Gastroesophageal sphincter (tissue), 4 donors: ENCODE measurements at places on chromosomes 13 and 19. TPM values are rescaled to one million over a fixed set of nuclear protein-coding genes. Genes with fewer than 3 reads are reported as not detected.
A peak's percentile ranks its signal among the peaks of the same experiment; 100 is the strongest.

DNA sequence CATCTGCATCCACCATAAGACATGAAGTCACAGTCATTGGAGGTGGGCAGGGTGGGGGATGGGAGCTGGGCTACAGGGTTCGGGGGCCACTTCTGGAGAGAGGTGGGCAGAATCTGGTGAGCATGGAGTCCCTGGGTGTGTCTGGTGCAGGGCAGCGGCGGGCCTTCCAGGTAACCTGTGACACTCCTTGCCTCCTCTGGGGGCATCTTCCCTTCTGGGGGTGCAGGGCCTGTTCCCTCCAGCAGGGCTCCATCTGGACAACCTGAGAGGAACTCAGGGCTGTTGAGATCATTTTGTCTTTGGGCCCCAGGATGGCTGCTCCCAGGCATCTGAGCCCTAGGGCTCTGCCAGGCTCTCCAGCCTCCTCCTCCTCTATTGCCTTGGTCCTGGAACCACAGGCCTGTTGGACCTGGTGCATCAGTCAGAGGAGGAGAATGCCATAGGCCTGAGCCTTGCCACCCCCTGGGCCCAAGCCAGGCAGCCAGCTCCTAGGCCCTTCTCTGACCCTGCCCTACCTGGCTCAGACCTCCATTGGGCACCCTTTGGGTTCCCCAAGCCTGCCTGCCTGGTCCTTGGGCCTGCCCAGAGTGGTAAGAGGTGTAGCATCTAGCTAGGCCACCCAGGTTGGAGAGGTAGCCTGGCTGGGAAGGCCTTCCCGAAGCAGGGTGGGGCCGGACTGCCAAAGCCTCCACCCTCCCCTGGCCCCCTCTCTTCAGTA, 13.4 kb downstream of the LYL1 start:
- ATAC-seq, result no peak

DNA sequence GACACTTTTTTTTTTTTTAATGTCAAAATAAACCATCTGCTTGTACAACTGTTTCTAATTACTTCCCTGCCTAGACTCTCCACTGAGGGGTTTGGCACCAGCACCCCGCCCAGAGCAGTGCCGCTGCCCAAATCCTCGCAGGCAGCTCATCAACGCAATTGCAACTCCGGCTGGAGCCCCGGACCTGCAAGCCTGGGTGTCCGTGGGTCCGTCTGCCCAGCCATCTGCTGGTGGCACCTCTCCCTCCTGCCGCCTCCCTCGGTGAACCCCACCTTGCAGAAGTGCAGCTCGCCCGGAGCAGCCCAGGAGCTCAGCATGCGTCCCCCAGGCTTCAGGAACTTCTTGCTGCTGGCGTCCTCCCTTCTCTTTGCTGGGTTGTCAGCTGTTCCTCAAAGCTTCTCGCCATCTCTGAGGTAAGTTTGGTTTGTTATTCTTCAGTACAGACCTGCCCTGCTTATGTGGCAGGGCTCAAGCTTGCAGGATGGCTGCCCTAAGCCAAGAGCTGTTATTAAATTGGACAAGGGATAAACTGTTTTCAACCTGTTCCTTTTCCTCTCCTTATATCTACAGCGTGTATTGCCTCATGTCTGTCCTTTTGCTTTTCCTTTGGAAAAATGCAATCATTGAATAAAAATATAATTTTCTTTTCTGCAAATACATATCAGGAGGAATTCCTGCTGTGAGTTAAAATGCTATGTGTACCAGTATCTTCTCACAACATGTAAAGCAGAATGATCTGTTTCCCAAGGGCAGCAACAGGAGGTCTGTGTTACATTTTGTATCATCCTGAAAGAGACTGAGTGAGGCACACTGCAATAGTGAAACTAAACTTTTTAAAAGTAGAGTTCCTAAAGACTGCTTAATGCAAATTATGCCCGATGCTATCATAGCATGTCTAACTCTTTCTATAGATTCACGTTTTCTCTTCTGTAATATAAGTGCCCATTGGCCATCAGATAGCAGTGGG, at the start of gene ITGBL1:
ITGBL1 (plus strand) TSS at position 157 of the 967 bp plus-strand sequence; CDS start at position 316, 159 bp downstream.
- no peak for ATAC-seq

DNA sequence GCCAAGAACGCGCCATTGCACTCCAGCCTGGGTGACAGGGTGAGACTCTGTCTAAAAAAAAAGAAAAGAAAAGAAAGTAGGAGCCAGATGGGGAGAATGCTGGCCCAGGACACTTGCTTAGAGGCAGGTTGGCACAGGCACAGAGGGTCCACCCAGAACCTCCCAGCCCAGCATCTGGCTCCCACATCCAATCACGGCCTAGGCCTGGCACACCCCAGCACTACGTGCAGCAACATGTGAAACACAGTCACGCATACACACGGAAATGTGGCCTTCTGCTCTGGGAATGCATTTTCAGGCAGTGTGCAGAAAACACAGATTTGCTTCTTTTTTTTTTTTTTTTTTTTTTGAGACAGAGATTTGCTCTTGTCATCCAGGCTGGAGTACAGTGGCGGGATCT, 20.9 kb upstream of the FOSB start:
- no peak for ATAC-seq

DNA sequence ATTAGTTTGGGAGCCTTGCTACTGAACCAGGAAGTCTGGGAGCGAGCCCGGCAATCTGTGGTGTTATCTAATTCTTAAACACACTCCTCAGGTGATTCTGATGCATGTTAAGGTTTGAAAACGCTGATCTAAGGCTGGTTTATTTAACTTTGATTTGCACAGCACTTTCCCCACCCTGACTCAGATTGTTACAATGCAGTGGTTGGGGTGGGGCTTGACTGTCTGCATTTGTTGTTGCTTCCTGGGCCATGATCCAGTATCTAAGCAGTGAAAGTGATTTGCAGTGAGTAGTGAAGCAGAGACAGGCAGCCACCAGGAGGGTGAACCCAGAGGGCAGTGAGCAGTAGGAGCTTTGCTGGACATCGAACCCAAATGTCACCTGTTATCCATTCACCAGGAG, 81.6 kb upstream of the ARGLU1 start:
- ATAC-seq, result no peak

DNA sequence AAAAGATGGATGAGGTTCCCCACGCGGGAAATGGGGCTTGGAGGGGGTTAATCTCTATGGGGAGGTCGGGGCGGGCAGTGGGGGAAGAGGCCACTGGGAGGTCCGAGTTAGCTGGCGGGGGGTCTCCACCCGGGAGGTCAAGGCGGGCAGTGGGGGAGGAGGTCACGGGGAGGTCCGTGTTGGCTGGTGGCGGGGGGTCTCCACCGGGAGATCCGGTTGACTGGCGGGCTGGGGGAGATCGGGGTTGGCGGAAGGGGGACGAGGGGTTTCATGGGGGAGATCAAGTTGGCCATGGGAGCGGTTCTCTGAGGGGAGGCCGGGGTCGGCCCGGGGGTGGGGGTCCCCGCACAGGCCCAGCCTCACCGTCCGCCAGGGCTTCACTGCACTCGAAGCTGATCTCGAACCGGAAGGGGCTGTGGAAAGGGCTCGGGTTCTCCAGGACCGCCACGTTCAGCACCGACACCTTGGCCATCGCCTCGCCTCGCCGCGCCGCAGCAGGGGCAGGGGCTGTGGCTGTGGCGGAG, 342 bp downstream of the ASF1B start:
- no peak for ATAC-seq

- no peak for ATAC-seq
Measured at GRCh38 chr19:48624791-48625723, 5.8 kb downstream of the SPHK2 start.

GRCh38 chr19:45495178-45495577, 1.7 kb downstream of the RTN2 start:
- ATAC-seq, result no peak

DNA sequence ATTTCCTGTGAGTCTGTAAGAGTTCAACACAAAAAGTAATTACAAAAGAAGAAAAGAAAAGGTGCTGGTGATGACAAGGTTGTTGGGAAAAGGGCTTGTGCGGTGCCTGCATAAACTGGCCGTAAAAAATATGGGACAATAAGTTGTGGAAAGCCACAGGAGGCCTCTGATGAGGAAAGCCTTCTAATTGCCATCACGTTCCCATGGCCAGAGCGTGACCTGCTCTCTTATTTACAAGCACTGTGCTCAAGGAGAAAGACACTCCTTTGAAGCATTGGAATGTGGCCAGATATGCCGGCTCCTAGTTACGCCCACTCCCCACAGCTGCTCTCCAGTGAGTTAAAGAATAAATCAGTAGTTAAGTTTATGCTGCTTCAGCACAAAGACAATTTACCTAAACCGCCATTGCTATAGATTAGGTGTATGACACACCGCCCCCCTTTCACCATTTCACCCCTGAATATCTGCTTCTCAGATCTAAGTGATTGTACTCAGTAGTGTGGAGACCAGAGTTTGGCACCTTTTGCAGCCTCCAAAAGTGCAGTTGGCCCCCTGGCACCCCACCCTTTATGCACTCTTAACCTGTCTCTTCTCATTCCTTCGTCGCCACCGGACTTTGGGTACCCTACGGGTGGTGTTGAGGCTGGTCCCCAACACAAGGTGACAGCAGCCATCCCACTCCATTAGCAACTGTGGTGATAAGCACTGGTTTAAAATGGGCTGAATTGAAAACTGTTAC, 8.1 kb upstream of the PGLYRP1 start:
- no peak for ATAC-seq

- no peak for ATAC-seq
Measured at GRCh38 chr13:98441056-98441676, 135.7 kb downstream of the STK24 start.

GRCh38 chr13:40940841-40941240, 78.3 kb downstream of the ELF1 start:
- ATAC-seq, result no peak

GRCh38 chr13:98069985-98070384, 72.9 kb upstream of the FARP1 start:
- ATAC-seq, result no peak

GRCh38 chr13:41408746-41409145, 48.6 kb upstream of the RGCC start:
- no peak for ATAC-seq

GRCh38 chr13:106416645-106417044, 118.8 kb downstream of the EFNB2 start:
- ATAC-seq, result no peak

- no peak for ATAC-seq
Measured at GRCh38 chr19:30091456-30091855, 149.4 kb downstream of the URI1 start.

- ATAC-seq, result no peak
Measured at GRCh38 chr13:32432856-32433255, 4.9 kb upstream of the N4BP2L1 start.

DNA sequence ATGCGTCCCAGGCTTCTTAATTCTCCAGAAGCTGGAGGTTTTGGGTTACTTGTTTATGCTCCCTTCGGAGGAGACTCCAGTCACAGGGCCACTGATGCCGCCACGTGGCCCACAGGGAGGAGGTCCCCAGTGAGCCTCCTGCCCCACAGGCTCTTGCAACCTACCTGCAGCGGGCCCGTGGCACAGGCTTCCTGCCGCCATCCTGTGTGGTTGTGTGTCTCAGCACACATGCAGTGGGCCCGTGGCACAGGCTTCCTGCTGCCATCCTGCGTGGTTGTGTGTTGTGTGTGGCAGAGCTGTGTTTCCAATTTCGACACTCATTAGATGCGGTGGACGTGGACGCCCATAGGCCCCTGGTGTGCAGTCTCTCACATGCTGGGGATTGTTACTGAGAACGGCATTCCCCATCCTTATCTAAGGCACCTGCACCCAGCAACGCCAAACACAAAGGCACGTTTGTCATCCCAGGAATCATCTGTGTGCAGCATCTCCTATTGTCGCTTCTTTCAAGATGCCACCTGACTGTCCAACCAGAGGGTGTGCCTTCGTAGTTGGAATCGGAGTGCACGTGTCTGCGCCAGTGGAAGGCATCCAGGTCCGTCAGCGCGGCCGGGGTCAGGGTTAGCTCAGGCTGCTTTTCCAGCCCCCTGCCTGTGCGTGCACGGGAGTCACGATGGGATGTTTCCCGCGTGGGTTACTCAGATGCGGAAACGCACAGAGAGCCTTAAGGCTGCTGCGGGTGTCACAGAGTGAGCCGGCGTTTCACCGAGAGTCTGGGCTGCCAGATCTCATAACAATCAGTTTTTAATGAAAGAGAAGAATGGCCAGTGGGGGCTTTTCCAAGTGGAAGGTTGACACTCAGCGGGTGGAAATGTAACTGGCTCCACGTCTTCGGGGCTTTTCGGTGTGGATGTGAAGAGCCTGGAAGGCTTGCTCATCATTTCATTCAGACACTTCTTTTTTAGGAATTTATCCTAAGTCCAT, 119.8 kb downstream of the ATP11A start:
- ATAC-seq, result no peak

- ATAC-seq, result no peak
Measured at GRCh38 chr13:62483774-62484173, 1068.1 kb upstream of the PCDH20 start.

GRCh38 chr19:708154-709143, at the start of gene PALM:
Gene PALM (plus strand): TSS chr19:708935. CDS start chr19:709147, 212 bp downstream.
- peak; percentile 59 for ATAC-seq

- ATAC-seq, result no peak
Measured at GRCh38 chr19:21626924-21627697, 121.7 kb downstream of the ZNF429 start.

The JAK3 gene
- total RNA-seq, result 1.2 TPM

The VSTM2B gene
- not detected for total RNA-seq

The SOX1 gene
- total RNA-seq, result not detected

The ZFP30 gene
- 16.3 TPM for total RNA-seq

The SIGLEC6 gene
- 0.59 TPM for total RNA-seq

The NAPA gene
- 134 TPM for total RNA-seq

The TSHZ3 gene
- 40.2 TPM for total RNA-seq

The IRS2 gene
- total RNA-seq, result 43.9 TPM
